Mesenteric fat pad (tissue), 1 donor: ENCODE measurements at places on chromosomes 11 and 22.
A peak's percentile ranks its signal among the peaks of the same experiment; 100 is the strongest.

GRCh38 chr11:2461253-2461955 is 16.6 kb downstream of the KCNQ1 start:
- DNase-seq = peak; percentile 90

DNA sequence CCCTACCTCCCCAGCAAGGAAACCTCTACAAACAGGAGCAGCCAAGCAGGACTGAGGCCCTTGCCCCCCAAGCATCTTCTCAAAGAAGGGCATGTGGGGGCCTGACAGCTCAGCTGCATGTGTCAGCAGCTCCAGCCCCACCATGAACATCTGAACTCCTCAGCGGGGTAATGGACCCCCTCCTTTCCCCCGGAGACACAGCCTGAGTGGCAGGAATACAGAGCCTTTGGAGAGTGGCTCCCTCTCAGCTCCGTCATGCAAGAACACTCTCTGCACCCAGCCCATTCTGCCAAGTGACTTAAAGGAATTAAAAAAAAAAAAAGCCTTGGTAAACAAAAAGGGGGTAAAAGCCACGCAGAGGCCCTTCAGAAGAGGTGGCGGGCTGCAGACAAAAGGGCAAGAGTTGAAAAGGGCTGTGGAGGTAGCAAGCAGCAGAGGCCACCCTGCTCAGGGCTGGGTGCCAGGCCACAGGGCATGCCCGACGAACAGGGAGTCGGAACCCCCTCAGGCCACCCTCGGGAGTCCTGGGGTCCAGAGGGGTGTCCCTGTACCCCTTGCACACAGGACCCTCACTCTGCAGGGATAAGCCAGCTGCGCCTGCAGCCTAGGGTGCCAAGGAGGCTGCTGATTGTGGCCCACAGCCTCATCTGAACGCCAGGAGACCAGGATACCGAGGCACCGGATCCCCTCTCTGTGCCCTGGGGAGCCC is 62.5 kb downstream of the MACROD1 start:
- DNase-seq = no peak

- DNase-seq = no peak
These were observed 200.2 kb upstream of the MTMR2 start for GRCh38 chr11:96124155-96124554.

- no peak for DNase-seq
These were observed 48.2 kb upstream of the CEP295 start for GRCh38 chr11:93613231-93613831.

DNA sequence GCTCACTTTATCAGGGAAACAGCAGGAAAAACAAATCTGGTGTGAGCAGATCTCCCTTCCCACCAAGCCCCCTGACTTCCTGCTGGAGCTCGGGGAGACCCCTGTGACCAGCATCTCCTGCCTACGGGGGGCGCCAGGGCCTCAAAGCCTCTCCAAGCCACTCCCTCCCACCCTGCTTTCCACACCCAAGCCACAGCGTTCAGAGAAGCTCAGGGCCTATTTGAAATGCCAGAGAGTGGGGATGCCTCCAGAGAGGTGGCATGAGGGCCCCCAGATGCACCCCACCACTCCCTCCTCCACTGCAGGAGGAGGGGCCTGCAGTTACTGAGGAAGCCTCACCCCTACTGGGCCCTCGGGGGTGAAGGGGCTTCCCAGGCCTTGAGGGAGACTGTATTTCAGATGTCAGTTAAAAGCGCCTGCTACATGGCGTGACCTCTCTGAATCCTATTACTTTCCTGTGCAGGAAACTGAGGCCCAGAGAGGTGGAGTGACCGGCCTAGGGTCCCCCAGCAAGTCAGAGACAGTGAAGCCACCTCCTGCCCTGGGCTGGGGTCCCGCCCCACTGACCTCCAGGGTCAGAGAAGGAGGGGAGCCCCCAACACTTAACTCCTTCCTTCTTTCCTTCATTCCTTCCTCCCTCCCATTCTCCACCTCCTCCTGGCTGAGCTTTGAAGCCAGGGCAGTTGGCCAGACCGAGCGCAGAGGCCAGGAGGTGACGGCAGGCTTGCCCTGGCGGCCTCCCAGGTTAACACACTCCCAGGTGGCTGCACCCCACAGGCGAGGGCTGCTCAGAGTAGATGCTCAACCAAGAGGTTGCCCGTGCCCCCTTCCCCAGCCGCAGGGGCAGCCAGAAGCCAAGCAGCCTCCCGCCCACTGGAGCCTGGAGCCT is 6.0 kb upstream of the CDKN1C start:
- DNase-seq = no peak

GRCh38 chr22:29716814-29717545 is 2.8 kb upstream of the CABP7 start:
- DNase-seq = no peak

GRCh38 chr22:36124666-36125065 is 35.9 kb downstream of the APOL3 start:
- DNase-seq = no peak

- peak; percentile 33 for DNase-seq
These were observed 101.1 kb downstream of the MICAL2 start for GRCh38 chr11:12211331-12212065.

DNA sequence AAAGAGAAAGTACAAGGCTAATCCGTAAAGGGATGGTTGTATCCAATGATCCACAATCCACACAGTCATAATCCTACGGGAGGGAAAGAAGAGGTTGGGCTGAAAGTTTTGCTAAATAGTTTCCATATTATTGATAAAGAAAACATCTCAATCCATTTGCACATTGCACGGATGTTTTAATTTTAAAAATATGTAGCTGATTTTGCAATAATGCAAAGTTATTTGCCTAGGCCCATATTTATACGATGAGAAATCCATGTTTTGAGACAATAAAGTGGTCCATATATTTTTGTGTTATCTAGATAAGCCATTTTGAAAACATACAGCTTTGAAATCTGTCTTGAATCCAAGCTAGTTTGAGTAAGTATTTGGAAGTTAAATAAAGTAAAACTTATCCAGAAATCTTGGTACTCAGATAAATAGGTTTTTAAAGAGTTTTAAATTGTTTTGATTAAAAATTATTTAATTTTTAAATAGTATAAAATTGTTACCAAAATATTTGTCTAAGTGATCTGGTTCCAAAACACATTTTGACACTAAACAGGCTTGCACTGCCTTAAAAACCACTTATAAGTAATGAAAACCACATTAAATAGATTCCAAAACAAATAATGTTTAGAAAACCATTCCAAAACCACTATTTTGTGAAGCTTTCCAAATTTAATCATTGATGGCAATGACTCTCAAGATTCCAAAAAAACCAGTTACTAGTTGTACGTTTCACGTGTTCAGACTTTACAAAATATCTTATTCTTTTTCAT is 38.2 kb upstream of the PAMR1 start:
- no peak for DNase-seq

DNA sequence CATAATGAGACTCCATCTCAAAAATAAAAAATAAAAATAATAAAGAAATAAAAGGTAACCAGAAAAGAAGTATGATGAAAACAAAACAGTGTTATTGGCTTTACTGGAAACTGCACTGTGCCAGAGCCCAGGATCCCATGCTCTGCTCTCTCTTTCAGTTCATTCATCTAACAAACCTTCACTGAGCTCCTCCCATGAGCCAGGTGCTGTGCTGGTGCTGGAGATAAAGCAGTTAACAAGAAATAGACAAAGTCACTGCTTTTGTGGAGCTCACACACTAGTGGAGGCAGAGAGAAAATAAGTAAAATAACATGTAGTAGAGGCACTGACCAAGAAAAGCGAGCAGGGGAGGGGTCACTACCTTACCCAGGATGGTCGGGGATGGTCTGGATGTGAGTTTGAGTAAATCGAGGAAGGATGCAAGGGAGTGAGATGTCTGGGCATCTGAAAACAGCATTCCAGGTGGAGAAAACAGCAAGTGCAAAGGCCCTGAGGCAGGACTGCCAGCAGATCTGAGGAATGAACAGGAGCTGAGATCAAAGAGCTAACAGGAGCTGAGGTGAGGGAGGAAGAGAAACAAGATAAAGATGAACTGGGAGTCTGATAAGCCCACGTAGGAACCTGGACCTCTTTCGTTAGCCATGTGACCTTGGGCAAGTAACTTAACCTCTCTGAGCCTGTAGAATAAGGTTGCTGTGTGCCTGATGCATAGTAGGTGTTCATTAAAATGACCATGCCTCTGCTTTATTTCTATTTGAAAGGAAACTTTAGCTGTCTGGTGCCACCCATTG is 31.3 kb upstream of the CD82 start:
- DNase-seq = no peak

DNA sequence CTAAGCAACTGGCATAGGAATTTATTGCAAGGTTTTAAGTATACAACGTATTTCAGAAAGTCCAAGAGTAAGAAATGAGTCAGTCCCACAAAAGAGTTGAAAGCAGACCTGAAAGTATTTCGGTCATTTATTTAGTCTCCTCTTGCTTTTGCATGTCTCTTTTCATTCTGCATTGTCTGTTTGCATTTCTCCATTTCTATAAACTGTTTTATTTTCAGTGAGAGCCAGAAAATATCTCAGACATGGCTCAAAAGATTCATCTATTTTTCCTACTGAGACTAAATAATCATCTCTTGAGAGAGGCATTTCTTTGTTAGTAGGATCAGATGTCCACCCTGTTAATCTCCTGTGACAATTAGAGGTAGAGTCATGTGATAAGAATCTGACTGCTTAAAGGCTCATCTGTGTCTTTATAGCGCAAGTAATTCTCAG is 219.1 kb upstream of the CCDC179 start:
- DNase-seq = no peak

- DNase-seq = no peak
These were observed 61.6 kb upstream of the LINC01488 start for GRCh38 chr11:69419662-69420395.

DNA sequence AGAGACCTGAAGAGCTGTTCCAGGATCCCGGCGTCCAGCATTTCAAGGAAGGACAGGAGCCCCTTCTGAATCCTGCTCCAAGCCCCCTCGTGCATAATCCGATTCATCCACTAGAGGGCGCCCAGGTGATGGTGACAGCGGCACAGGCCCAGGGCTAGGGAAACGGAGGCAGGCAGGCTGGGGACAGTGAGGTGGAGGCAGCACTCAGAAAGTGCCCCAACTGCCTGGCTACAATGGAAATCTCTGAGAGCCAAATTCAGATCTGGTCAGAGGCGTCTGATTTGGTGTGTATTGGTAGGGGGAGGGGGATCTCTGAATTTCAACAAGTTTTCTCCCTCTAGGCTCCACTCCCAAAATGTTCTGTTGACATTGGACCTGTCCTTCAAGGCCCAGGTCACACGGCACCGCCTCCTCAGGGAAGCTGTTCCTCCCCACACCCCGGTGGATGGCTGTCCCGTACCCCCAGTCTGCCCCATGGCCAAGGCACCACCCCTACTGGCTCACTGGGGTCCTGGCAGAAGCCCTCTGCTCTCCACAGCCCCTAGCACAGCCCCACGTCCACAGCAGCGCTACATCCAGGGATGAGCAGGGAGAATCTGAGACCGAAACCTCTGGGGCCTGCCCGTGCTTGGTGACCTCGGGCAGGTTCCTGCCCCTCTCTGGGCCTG is 142.9 kb downstream of the CRYBB2 start:
- DNase-seq = no peak

DNA sequence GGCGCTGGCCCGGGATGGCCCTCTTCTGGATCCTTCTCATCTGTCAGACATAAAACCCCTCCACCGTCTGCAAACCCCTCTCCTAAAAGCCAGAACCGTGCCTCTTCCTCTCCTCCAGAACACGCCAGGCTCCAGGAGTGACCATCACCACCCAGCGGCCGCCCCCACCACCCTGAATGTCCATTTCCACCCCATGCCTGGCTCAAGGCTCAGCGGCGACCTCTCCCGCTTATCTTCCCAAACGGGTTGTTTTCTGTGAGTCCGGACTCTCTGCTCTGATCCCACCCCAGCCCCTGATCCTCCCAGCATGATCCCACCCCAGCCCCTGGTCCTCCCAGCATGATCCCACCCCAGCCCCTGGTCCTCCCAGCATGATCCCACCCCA is 37.6 kb downstream of the CELSR1 start:
- no peak for DNase-seq

GRCh38 chr11:102194257-102194656 is 84.0 kb downstream of the YAP1 start:
- no peak for DNase-seq

DNA sequence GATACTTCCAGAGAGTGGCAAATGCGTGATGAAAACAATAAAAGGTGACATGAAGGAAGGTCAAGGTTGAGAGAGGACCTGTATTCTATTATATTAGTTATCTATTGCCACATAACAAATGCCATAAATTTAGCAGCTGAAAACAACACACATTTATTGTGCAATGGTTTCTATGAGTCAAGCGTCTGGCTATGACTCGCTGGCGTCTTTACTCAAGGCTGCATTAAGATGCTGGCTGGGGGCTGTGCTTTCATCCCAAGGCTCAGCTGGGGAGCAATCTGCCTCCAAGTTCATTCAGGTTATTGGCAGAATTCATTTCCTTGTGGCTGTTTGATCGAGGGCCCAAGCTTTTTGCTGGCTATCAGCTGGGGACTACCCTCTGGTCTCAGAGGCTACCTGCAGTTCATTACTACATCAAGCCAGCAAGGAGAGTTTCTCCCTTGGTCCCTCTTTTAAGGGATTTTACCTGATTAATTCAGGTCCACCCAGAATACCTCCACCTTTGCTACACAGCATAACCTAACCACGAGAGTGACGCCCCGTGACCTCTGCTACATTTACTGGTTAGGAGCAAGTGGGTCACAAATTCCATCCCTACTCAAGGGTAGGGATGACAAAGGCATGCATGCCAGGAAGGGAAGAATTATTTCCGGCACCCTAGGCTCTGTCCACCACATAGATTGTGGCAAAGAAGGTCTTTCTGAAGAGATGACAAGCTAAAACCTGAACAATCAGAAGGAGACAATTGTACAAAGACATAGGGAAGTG is 549.1 kb downstream of the MN1 start:
- DNase-seq = no peak

GRCh38 chr22:27993774-27994350 is 74.8 kb upstream of the PITPNB start:
- peak; percentile 41 for DNase-seq

GRCh38 chr11:78660471-78660870 is 85.8 kb upstream of the NARS2 start:
- DNase-seq = no peak

DNA sequence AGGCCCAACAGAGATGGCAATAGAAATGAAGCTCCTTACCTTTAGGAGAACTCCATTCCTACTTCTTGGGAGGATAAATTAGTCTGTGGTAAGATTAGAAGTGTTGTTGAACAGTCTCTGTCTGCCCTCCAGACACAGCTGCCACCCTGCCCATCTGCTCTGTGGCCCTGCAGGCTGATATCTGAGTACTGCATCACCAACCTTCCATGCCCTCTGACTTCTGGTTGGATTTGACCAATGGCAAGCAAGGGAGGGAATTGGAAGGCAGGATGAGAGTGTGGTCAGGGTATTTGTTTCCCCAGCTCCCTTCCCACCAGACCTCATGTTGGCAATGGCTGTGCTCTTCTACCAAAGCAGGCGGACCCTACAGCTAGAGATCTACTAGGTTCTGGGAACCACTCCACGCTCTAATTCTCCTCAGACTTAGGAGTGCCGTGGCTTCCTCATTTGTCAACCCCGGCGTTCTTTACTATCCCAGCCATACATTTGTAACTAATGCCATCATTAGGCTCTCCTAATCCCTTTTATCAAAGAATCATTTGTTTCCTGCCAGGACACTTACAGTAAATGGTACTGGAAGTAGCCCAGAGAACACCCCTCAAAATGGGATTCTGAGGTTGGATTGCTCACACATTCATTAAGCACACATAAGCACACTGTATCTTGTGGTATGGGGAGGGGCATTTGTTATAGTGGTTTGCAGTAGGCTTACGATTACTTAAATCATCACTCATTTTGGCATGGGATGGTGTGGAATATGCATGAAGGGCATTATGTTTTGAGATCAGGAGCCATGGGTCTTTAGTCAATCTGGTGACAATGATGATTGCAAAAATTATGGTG is 35.4 kb upstream of the CD44 start:
- DNase-seq = no peak

GRCh38 chr11:76371170-76371569 is 9.8 kb downstream of the THAP12 start:
- DNase-seq = no peak
